NCI-H460 (cell line): ENCODE measurements at places on chromosomes 5 and 9. TPM values are rescaled to one million over a fixed set of nuclear protein-coding genes. Genes with fewer than 3 reads are reported as not detected.

DNA sequence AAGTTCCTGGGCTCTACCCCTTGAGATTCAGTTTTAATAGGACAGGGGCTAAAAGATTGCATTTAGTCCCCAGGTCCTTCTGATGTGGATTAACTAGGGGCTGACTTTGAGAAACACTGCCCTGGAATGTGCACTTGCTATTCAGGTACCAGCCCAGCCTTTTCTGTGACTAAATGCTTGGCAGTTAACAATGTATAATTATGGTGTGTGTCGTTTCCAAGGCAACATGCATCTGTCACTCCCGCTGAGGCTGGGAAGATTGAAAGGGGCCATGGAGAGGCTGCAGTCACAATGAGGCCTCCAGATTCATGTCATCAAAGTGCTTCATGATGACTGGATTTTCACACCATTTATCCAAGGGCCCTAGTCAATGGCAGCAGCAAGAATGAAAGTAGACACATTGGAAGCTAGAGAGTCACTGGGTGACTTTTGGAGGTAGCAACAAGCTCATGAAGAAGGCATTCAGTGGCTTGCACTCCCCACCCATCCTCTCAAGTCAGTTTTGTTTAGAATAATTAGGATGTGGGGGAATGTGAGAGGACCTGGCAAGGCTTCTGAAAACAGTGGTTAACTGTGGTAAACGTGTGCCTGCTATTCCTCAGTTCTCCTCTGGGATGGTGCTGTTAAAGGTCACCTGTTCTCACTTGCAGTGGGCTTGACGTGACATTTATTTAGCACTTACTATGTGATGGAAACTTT is 28.3 kb downstream of the RAI14 start:
- no peak for DNase-seq

Gene ANKRD31
- total RNA-seq = 0.14 and 0.17 TPM in 2 replicates

Gene UAP1L1
- 3.6 and 4.0 TPM in 2 replicates for total RNA-seq

Gene PAPPA
- 43.0 and 43.5 TPM in 2 replicates for total RNA-seq

Gene PCYOX1L
- 10.5 and 11.4 TPM in 2 replicates for total RNA-seq
